ENCODE measurements at places on chromosomes 12 and 14.

GRCh38 chr12:80359703-80360102 lies 84.3 kb upstream of the PTPRQ start:
- DNase-seq = no peak

GRCh38 chr14:101187816-101188570 lies 284.5 kb upstream of the RTL1 start:
- no peak for DNase-seq

- DNase-seq = peak; percentile 94
Measured at GRCh38 chr12:80268924-80269749, 169.8 kb downstream of the OTOGL start.

DNA sequence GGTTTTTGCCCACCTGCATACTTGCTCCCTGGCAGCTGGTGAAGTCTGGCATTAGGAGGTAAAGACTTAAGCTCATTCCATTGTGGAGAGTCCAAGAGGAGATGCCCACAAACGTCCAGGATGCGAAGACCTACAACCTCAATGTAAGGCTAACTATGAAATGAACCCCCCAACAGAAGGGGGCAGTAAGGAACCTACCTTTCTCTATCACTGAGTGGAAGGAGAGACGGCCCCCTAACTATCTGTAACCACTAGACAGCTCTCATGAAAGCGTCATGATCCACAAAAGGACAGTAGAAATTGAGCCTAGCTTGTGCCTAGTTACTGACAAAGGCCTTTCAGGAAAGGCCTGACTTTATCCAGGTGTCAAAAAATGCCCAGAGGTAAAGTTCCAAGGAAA lies 55.3 kb downstream of the ZFYVE21 start:
- no peak for DNase-seq

DNA sequence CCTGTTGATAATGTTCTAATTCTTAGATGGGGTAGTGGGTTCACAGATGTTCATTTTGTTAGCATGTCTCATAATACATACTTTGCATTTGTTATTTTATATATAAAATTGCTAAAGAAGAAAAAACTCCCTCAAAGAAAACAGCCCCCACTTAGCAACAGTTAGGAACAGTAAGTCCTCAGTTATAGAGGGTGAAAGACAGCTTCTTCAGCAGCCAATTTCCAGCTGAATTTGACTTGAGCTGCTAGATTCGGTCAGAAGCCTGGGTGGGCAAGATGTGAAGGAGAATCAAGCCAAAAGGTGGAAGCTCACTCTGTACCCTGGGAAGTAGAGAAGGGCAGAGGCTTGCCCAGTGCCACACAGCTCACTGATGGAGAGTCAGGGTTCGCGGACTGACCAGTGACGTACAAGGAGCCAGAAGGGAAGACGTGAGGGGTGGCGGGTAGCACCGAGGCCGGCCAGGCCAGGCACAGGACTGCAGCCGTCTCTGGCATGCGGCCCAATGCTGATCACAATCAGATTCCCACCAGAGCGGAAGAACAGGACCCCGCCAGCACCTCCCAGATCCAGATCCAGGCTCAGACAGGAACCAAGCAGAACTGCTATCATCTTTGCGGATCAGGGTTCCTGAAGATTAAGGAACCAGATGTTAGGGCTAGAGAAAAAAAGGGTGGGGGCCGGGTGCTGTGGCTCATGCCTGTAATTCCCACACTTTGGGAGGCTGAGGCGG lies 30.4 kb upstream of the VWF start:
- no peak for DNase-seq

DNA sequence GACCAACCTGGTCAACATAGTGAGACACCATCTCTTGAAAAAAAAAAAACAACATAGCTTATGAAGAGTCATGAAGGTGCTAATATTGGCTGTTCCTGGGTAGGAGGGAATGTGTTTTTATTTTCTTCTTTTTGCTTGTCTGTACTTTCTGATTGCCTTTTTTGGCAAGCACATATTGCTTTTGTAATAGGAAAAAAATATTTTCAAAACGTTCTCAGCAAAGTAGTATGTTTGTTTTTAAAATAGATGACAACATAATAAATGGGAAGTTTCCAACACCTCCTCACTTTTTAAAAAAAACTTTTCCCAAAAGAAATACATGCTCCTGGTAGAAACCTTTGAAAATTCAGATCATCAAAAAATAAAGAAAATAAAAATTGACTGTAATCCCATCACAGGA lies 20.9 kb downstream of the FOS start:
- DNase-seq = no peak

DNA sequence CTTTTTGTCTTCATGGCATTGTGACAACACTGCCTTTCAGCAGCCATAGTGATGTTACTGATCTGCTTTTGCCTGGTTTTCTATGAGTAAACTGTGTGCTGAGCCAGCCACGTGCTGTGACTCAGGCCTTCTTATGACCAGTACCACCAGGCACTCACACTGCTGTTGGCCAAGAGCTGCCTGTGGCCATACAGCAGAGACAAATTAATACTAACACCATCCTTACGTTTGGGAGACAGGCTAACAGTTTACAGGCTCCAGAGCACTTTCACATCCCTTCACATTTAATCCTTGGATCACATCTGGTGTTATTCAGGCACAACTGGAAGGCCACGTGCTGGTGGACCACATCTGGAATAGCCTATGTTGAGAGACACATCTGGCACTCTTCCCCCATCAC lies 377.9 kb downstream of the CCDC91 start:
- peak; percentile 78 for DNase-seq

- no peak for DNase-seq
Measured at GRCh38 chr12:130334937-130335336, 2.8 kb upstream of the PIWIL1 start.

DNA sequence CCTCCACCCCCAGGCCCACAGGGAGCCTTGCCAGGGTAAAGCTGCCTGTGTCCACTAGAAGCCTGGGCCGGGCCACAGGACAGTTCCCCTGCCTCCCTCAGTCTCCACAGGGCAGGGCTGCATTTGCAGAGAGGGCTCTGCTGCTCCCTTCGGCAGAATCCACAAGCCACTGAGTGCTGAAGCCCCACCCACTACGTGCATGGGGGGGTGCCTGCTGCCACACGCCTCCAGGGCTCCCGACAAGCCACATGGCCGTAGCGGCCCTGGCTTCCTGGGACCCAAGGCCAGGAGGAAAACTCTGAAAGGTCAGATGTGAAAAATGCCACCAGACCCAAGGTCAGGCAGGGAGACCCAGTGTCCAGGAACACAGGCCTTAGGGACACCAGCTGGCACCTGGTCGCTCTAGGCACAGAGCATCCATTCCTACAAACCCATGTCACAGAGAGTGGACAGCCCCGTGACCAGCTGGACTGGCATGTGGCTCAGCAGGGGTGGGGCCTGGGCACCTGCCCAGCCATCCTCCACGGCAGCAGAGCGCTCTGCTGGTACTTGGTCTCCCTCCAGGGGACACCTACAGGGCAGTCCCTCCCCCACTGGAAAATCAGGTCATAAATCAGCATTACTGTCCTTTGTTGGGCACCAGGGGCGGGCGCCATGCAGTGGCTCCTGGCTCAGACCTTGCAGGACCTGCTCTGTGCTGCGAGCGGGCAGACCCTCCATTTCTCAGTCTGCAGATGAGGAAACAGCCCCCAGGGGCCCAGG lies 42.9 kb downstream of the CCDC85C start:
- DNase-seq = no peak

- no peak for DNase-seq
Measured at GRCh38 chr14:74257941-74258763, 18.9 kb downstream of the VSX2 start.

- no peak for DNase-seq
Measured at GRCh38 chr12:69475237-69475975, 5.2 kb downstream of the FRS2 start.

GRCh38 chr14:92263681-92264080 lies 59.3 kb upstream of the SLC24A4 start:
- no peak for DNase-seq

GRCh38 chr12:19783547-19784444 lies 344.5 kb downstream of the AEBP2 start:
- no peak for DNase-seq

GRCh38 chr14:99229654-99230207 lies 42.3 kb downstream of the BCL11B start:
- DNase-seq = no peak

- peak; percentile 6 for DNase-seq
Measured at GRCh38 chr14:21475767-21476522, 814 bp downstream of the RAB2B start.

GRCh38 chr14:88598097-88598675 lies 35.3 kb downstream of the ZC3H14 start:
- DNase-seq = no peak

DNA sequence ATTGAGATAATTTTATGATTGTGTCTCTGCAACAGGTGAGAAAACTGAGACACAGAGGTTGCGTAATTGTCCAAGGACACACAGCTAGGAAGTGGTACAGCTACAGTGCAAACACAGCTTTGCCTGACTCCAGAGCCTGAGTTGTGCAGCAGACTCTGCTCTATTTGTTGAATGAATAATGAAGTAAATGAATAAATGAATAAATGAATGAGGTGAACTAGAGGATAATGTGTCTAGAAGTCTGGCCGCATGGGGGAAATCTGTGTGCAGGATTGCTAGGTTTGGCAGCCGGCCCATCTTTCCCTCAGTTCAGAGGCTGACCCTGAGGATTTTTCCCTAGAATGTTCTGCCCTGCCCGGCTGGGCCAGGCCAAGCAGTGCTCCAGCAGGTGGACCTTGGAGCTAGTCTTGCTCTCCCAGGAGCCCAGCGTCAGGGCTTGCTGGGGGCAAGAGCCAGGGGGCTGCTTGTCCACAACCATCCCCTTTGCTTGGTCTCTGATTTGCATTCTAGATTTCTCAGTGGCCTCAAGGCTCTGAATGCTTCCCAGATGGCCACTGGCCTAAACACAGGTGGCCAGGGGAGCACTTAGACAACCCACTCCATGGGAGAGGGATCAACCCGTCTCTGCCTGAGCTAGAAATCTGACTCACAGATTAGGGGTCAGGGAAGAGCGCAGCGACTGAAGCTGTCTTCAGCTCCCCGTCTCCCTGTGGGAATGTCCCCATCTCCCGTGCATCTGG lies 225.2 kb downstream of the C12orf75 start:
- DNase-seq = no peak

DNA sequence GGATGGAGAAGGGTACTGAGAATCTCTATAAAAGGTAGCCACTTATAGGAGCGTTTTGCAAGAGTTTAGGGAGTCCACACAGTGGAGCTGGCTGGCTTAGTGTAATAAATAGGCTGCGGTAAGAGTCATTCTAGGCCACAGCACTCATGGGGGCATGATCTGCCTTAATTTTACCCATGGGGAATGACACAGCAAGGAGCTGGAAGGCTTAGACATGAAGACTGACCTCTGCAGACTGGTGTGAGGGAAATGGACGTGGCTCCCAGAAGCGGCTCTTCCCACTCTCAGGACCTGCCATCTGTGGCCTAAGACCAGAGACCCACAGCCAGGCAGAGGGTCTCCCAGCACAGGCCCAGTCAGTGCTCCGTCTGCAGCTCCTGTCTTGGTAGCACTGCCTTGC lies 173.3 kb downstream of the PPM1H start:
- DNase-seq = no peak

DNA sequence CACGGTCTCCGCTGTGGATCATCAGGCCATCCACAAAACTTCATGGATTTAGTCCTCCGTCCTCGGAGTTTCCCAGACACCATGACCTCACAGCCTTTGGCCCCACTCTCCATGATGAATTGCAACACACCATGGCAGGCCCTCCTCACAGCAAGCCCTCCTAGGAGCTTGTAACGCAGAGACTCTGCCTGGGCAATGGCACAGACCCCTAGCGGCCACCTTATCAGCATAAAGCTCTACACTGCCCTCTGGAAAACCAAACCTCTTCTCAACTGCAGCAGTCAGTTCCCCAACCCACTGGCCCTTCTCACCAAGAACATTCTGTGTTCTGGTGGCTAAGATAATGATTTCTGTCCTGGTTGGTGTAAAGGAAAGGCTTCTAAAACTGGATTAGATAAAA lies 238.4 kb upstream of the USP15 start:
- no peak for DNase-seq

DNA sequence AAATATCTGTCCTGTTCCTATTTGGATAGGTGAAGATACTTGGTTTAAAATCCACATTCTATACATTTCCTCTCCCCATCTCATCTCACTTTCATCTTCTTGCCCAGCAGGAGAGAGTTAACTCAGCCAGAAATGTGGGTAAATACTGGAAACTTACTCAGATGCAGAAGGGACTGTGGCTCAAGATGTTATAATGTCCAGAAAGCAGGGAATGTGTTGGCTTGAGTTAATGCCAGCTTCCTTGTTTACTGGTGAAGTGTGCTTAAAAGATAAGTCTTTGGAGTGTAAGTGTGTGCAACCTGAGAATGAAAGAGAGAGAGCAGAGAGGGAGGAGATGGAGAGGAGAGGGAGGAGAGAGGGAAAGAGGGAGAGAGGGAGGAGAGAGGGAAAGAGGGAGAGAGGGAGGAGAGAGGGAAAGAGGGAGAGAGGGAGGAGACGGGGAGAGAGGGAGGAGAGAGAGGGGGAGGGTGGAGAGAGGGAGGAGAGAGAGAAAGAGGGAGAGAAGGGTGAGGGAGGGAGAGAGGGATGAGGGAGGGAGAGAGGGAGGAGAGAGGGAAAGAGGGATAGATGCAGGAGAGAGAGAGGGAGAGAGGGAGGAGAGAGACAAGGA lies 22.0 kb upstream of the SNRPF start:
- no peak for DNase-seq

DNA sequence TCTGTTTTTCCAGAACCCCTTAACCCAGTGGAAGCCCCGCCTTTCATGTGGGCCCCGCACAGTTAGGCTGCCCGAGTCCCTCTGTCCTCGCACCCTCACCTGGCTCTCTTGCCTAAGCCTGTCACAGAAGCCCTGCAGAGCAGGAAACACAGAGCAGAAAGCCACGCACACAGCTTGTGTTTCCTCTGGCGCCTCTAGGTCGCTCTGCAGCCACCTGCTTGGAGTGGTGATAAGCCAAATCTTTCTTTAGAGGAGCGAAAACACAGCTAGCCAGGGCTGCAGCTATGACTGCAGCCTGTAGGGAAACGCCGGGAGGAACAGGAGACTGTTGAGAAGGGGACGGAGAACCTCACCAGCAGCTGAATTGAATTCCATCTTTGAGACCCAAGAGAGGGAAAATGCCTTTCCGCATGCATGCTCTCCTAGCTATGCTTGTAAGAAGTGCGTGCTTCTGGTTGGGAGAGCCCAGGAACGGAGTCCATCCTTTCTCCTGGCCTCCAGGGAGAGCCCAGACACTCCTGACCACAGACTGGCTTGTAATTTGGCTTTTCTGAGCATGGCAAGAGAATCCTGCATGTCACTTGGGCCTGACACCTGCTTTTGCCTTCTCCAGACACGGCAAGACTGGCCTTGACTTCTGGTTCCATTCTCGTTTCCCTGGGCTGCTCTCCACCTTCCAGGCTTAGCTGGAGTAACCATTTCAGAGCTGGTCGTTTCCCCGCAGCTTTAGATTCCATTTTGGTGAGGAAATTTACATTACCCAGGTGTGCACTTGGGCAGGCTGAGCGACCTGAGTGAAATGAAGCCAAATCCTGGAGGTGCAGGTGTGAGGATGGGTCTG lies 301.6 kb downstream of the CACNA1C start:
- no peak for DNase-seq

All from HT1080 (cell line).